ENCODE measurements at places on chromosomes 12 and 14.

DNA sequence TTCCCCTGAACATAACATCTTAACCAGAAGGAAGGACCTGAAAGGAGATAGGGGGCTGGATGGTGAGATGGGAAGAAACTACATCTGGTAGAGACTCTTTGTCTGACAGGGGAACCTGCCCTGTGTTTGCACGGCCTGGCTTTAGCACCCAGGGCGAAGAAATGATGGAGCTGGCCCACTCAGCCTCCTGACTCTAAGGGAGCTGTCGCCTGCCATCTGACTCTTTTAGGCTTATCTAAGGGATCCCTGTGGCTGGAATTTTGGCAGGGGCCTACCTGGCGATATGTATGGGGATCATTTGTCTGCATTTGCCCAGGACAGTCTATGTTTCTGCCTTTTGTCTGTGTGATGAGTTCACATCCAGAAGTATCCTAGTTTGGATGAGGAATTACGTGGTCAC, 15.6 kb upstream of the CACNA2D4 start:
- DNase-seq: no peak

- no peak for DNase-seq
These were observed 508 bp downstream of the HNRNPC start for GRCh38 chr14:21268617-21269251.

DNA sequence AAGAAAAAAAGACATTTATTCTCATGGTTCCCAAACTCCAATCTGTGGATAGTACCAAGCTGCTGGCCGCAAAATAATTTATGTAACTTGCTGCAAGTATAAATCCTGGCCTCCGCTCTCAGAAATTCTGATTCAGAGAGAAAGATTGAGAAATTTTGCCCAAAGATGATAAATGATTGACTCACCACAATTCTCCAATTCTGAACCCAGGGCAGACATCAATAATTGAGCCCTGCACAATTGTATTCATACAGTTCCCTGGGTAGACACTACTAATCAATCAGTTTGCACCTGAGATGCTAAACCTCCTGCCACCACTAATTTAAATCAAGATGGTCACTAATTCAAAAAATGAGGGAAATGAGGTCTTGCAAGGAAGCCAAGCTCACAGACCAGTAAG, 38.2 kb downstream of the TRPV4 start:
- no peak for DNase-seq

- no peak for DNase-seq
These were observed 117.5 kb downstream of the DAAM1 start for GRCh38 chr14:59305836-59306555.

- DNase-seq: no peak
These were observed 59.7 kb downstream of the RASSF3 start for GRCh38 chr12:64670019-64670418.

- DNase-seq: no peak
These were observed 84.0 kb upstream of the GPR68 start for GRCh38 chr14:91328313-91329050.

GRCh38 chr14:30928462-30928861, 54.1 kb downstream of the COCH start:
- no peak for DNase-seq

Data from GF-D8 (cell line).